ENCODE measurements at places on chromosomes 13 and 19.

DNA sequence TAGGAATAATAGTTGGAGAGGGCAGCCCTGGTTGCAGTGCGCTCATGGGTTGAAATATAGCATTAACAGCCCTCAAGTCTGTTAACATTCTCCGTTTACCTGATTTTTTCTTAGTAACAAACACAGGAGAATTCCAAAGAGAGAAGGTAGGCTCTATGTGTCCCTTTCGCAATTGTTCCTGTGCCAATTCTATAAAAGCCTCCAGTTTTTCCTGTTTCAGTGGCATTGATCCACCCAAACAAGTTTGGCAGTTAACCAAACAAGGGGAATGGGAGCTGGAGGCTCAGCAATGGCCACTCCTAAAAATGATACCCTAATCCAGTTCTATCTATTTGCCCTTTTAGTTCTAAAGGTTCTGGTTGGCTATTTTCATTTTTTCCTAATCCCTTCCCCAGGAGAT, 151.6 kb downstream of the ZNF486 start:
- no peak for DNase-seq

DNA sequence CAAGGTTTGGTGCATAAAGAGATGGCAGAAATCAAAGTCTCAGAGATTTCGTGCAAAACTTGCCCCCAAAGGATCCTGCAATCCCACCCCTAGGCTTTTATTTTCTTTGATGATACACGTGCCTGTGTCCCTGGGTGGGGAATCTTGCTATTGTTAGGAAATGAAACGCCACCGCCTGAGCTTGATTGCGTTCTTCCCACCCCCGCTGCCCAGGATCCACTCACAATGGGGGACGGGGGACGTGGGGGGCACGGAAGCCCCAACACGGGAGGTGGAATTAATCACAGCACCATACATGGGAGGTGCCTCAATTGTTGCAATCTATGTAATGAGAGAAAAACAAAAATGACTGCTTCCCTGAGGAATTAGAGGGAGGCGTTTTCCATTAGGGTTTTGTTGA, 39.6 kb downstream of the ZNRF4 start:
- DNase-seq = no peak

DNA sequence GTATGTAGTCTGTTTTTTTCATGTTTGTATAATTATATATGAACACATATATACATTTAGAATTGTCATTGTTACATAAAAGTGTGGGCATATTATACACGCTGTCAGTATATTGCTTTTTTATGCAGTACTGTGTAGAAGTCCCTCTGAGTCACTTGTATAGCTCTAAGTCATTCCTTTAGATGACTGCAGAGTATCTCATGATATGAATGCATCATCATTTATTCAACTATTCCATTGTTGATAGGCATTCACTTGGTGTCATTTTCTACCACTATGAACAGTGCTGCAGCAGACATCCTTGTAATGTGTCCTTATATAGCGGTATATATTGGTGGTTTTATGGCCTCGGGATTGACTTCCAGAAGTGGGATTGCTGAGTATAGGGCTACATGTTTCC, 15.3 kb downstream of the RFXAP start:
- DNase-seq = no peak

GRCh38 chr13:25881971-25882451, 169.8 kb downstream of the SHISA2 start:
- DNase-seq = no peak

- no peak for DNase-seq
Measured at GRCh38 chr13:75454497-75454896, 27.5 kb downstream of the TBC1D4 start.

All from activated naive CD4-positive, alpha-beta T cell treated with anti-CD3 and anti-CD28 coated beads for 36 hours (primary cell).